ENCODE measurements at places on chromosomes 3 and 15.
A peak's percentile ranks its signal among the peaks of the same experiment; 100 is the strongest.

- DNase-seq = no peak
Observed at GRCh38 chr3:171640520-171641412, 169.5 kb downstream of the PLD1 start.

GRCh38 chr15:82530006-82530405 lies 10.3 kb downstream of the RPS17 start:
- no peak for DNase-seq

DNA sequence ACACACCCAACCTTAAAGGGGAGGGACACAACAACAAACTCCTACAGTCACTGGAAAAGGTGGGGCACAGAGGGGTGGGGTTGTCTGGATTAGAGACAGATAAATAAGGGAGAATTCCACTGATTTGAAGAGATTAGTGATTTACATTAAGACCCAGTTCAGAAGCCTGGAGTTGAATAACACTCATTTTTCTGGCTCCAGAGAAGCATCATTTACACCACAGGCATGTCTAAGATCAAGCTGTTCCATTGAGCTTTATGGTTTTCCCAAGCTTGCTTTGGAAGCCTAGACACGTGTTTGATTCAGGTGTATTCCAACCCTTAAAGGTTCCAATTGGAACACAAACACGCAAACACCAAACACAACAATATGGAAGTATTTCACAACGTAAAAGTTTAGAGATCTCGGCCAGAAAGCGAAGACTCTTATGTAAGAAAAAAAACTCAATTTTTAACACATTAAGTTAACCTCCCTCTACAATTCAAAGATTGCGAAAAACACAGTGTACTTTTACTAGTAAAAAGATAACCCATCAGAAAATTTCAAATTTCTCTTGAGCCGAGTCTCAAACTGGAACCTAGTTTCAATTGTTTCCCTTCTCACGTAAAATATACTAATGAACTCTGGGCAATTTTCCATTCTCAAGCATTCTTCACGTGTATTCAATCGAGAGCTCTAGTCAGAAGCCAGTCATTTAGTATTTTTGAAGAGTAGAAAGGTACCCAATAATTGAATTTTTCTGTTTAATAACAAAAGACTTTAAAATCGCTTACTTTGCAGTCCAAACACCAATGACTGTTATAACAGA lies 2.1 kb downstream of the TRA2B start:
- DNase-seq = no peak

GRCh38 chr3:42043099-42043813 lies 47.9 kb upstream of the TRAK1 start:
- DNase-seq = peak; percentile 50

DNA sequence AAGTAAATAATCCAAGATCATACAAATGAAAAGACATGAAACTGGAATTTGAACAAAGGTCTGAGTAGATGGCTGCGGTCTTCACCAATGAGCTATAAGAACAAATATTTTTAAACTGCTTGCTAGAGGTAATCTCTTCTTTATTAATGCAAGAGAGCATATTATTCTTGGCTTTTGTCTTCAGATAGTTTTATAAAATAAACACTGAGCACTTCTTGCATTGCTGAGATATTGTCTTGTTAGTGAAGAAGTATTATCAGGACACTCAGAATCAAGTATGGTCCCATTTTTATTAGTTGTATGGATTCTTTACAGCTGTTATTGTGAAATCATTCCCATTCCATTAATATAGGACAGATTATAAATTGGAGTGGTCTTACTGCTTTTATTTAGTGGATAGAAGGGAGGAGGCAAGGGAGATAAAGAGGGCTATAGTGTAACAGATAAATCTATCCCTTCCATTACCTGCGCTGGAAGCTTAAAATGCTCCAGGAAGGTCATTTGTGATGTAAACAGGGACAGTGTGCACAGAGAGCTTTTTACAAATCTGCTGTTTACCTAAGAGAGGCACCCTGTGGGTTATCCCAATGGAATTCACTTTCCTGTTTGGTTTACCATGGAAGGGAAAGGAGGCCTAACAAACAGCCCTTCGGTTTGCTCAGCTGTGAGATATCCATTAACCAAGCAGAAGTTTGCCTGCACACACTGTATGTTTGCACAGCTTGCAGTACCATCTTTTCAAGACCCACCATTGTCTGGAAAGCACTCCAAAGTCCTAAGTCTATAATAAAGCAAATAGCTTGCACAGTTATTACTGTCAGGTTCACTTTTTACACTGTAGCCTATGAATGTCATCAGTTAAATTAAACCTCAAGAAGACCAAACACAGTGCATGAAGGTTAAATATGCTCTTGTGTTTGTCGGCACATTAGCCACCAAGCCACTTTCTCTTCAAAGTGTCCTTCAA lies 347.7 kb upstream of the TGFBR2 start:
- DNase-seq = no peak

- no peak for DNase-seq
Observed at GRCh38 chr3:177196008-177196455, 1.2 kb downstream of the TBL1XR1 start.

DNA sequence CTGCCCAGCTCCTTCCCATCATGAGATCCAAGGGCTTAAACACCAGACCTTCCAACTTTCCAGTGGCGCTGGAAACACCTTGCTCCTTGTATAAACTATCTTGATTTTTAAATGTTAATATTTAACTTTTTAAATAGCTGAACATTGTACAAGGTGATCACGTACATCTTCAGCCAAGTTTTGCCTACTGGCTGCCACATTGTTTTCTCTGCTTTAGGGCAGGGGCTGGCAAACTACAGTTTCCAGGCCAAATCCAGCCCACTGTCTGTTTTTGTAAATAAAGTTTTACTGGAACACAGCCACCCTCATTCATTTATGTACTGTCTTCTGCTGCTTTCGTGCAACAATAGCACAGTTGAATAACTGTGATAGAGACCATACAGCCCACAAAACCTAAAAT lies 27.6 kb upstream of the FOXP1 start:
- no peak for DNase-seq

DNA sequence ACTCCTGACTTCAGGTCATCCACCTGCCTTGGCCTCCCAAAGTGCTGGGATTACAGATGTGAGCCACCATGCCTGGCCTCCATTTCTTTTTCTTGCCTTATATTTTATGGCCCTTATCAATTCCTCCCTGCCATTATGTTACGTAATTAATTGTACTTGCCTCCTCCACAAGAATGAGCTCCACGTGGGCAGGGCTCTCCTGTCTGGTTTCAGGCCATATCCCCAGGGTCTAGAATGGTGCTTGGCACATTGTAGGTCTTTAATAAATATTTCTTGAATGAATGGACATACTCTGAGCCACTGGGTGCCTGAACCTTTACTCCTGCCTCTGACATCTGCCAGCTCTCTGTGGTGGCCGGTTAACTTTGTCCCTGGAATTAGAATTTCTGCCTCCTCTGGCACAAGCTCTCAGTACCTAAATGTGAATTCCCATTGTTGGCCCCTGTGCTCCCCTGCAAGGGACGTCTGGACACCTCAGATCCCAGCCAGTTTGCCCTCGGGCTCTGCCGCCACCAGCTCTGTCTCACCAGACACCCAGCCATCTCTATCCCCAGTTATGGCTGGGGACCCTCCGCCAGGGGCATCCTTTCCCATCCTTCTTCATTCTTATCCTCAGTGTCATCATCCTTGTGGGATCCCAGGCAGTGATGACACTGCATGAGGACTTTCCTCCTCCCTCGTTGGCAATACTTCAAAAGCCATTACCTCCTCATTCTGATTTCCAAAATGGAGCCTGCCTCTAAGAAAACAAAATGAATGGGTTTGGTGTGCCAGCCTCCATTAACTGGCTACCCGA lies 165.6 kb upstream of the SMAD3 start:
- DNase-seq = no peak

GRCh38 chr15:68435966-68436365 lies 4.0 kb upstream of the ITGA11 start:
- DNase-seq = peak; percentile 19

- no peak for DNase-seq
Observed at GRCh38 chr3:13335503-13335902, 84.6 kb downstream of the NUP210 start.

- no peak for DNase-seq
Observed at GRCh38 chr15:88630141-88630721, 8.6 kb upstream of the ISG20 start.

- DNase-seq = no peak
Observed at GRCh38 chr3:132556508-132557159, 40.4 kb upstream of the ACKR4 start.

DNA sequence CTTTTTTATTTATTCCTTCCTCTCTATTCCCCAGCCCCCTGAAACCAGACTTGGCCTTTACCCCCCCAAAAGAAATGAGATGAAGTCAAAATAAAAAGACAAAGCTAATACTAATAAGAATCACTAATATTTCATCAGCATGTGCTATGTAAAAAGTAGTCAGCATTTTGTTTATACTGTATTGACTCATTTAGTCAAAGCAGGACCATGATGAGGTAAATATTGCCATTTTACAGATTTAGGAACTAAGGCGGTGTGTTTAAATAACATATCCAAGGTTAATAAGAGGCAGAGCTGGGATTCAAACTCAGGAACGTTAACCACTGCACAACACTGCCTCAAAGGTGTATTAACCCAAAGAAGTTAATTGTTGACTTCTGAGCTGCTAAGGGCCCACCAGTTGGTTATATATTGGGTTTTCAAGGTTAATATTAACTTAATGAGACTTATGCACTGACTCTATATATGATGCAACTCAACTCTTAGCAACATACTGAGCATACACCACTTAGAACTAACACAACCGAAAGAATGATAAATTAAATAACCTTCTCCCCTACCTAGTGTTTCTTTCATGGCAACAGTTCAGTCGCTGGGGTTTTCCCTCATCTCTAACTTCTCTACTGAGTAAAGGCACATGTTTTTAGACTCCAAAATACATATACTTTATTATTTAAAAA lies 34.7 kb downstream of the FOXP1 start:
- no peak for DNase-seq

DNA sequence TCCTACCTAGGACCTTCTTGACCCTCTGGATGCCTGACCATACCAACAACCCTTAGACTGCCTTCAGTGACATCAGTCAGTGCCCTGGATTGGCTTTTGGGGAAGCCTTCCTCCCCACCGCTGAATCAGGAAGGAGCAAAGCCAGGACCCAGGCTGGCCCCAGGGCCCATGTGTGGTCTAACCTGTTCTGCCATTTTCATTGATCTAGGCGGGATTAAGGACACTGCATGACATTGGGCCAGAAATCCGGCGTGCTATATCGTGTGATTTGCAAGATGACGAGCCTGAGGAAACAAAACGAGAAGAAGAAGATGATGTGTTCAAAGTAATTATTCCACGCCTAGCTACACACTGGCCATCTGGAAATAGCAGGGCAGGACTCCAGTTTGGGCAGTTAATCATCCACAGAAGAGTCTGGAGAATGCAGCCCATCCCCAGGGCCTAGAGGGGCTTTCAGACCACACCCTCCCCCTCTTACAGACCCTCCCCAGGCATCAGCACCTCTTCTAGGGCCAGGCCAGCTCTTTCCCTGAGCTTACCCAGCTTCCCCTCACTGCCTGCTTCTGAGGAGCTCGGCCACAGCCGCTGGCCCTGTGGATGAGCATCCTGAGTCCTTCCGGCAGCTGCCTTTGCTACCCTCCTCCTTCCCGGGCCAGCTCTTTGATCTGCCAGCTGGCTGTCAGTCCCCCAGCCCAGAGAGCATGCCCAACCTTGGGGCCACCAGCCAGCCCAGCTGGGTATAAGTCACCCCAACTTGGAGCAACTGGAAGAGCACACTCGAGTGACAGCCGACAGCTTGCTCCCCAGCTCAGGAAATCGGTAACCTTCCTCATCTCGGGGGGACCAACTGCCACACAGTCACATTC lies 45.9 kb downstream of the CHDH start:
- no peak for DNase-seq

DNA sequence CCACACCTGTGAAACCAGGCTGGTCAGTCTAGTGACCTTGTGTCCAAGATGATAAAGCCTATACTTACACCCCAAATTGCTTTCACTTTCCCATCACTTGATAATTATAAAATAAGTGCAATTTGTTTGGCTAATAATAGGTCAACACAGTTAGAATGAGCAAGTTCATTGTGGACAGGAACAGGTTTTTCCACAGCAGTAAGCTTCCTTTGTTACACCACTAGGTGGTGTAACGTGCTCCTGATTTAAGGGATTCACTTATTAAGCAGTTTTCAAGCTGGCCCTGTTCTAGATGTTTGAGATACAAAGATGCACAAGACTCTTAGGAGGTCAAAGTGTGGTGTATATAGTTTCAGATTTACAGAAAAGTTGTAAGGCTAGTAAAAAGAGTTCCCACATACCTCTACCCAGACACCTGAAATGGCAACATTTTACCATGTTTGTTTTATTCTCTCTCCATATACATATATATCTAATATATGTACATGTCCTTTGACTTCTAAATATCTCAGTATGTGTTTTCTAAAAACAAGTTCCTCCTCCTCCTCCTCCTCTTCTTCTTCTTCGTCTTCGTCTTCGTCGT lies 6.8 kb upstream of the MFSD1 start:
- no peak for DNase-seq

- DNase-seq = no peak
Observed at GRCh38 chr3:171804618-171805389, 5.5 kb downstream of the PLD1 start.

GRCh38 chr3:71069797-71070196 lies 513.7 kb downstream of the FOXP1 start:
- DNase-seq = no peak

GRCh38 chr3:101842245-101842934 lies 6.9 kb upstream of the NFKBIZ start:
- DNase-seq = no peak

DNA sequence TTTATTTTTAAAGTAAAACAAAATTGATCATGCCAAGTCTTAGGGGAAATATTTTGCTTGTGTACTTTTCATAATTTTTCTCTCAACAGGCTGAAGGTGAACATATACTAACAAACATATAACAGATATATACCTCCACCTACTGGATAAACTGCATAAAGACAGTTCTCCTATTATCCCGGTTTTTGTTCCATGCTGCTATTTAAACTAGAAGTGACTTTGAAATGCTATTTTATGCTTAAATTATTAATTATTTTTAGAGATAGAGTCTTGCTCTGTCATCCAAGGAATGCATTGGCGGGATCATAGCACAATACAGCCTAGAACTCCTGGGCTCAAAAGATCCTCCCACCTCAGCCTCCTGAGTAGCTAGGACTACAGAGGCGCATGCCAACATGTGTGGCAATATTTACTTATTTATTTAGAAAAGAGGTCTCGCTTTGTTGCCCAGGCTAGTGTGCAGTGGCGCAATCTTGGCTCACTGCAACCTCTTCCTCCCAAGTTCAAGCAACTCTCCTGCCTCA lies 49.8 kb downstream of the ST3GAL6 start:
- no peak for DNase-seq

GRCh38 chr3:117617906-117618305 lies 908.3 kb downstream of the TUSC7 start:
- DNase-seq = no peak

GRCh38 chr3:46095307-46095706 lies 68.0 kb upstream of the XCR1 start:
- peak; percentile 0 for DNase-seq

- DNase-seq = no peak
Observed at GRCh38 chr3:144270100-144270499, 298.5 kb downstream of the DIPK2A start.
